Activated naive CD4-positive, alpha-beta T cell treated with anti-CD3 and anti-CD28 coated beads, Interleukin-2, amount 10 ng/mL, durations not matched to agents 7 days and 5 days (primary cell): ENCODE measurements at places on chromosomes 2 and 18.

DNA sequence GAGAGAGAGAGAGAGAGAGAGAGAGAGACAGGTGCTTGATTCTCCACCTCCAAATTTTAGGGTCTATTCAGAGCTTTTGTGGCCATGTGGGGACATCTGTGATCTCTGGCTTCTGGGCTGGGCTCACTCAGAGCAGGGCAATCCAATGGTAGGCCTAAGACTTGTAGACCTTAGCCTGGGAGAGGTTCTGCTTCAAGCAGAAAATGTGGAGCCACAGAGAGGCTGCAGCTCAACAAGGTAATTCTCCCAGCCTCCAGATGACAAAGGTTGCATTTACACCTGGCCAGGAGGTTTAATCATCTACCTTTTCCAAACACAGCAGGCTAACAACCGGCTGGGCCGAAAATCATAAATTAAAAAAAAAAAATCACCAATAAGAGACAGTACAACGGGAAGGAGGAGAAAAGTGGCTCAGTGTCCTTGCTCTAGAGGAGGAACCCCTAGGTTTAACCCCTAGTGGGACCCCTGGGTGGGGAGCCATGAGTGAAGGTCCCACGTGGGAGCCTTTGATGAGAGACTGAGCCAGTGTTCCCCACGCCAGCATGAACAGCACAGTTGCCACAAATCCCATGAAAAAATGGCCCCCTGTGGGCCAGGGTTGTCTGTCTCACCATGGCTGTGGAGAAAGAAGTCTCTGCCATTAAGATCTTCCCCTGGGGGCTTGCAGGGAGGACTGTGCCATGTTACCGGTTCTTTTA lies 124.0 kb upstream of the GATA6 start:
- DNase-seq = no peak

GRCh38 chr18:13283746-13284145 lies 65.2 kb downstream of the LDLRAD4 start:
- DNase-seq = no peak

DNA sequence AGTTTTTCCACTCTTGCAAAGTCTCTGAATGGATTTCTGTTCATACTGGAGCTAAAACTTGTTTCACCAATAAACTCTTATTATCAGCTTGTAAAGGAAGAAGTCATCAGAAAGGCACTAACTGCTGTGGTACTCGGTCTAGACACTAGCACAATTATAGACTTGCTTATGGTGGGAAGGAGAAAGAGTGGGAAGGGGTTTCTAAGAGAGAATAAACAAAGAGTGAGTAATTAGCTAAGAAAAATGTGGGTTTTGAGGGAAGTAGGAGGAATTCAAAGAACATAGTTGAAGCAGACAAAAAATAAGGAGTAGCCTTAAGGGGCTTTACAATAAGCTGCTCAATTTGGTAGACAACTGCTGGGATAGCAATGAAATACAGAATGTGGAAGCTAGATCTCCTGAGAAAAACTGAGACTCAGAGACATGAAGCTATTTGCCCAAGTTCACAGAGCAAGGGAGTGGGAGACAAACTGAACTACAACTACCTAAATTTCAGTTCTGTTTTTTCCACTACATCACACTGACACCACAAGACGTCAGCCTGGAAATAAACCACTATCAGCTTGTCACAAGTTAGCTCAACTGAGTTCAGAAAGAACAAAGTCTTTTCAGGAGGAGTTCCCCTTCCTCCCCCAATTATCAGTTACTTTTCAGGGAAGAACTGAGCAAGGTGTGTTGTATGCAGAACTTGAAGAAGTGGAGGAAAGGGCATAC lies 59.7 kb downstream of the MAP4K3 start:
- no peak for DNase-seq

- no peak for DNase-seq
Observed at GRCh38 chr2:82665691-82666090, 1793.4 kb downstream of the SUCLG1 start.

DNA sequence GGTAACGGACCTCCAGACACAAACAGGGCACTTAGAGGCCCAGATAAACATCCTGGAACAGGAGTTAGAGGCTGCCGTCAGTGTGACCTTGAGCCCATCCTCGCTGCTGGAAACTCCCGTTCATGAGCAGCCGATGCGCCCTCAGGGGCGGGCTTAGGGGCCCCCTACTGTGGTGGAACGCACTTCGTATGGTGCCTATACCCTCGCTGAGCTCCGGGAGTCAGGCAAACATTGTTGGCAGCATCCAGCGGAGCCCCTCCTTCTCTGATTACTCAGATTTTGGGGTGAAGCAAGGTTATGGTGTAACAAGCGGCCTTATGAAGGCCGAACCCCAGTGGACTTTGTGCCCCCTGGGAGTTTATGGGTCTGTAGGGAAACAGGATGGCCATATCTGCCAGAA lies 205.3 kb upstream of the SYT4 start:
- no peak for DNase-seq

DNA sequence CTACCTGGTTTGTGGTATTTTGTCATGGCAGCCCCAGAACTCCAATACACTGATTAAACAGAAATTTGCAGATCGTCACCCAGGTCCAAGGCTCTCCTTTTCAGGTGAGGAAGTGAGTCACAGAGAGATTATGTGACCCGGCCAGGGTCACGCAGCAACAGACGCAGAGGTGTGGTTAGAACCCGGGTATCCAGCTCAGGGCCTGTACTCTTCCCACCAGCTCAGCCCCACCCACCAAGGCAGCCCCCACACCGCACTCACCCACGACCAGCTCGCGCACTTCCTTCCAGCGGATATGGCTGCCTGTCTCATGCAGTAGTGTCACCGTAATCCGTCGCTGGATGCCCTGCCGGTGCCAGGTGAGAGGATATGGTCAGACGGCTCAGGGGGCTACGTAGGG lies 48.1 kb downstream of the AQP12A start:
- DNase-seq = peak; percentile 33

DNA sequence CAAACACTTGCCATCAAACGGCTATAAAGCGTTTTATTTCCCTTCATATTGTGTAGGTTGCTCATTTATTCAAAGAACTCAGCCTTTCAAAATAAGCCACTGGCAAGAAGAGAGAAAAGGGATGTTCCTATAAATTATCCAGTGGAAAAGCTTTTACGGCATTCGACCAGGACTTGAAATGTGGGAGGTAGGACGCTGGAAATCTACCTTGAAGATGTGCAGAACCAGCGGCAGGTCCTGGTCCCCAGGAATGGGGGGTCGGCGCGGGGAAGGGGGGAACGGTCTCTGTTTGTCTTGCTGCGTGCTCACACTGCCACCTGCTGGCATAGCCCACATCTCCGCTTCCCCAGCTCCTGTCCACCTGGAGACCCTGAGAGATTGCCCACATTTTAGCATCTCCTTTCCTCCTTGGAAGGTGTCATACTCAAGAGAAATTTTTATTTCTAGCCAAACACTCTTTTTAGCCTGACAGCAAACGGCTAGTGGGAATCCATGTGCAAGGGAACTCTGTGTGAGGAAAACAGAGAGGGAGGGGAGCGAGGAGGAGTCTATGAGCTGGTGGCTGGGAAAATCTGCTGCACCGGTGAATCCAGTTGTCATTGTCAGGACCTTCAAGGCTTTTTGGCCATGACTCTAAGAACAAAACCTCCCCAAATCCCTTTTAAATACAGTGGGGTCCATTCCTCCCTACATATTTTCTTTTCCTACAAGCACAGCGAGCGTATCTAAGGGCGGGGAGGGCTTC lies 349.0 kb upstream of the PKDCC start:
- peak; percentile 28 for DNase-seq

DNA sequence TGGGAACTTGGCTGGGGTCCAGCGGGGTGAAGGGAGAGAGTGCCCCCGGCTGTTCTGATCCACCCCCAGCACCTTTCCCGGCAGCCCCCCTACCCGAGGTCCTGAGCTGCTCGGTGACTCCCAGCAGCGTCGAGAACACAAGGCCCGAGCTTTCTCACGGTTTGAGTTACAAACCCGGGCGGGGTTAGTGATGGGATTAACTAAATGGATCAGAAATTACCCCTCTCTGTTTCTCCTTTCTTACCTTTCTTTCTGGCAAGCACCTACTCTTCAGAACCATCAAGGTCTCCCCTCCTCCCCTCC lies 139.4 kb upstream of the GPC1 start:
- no peak for DNase-seq

DNA sequence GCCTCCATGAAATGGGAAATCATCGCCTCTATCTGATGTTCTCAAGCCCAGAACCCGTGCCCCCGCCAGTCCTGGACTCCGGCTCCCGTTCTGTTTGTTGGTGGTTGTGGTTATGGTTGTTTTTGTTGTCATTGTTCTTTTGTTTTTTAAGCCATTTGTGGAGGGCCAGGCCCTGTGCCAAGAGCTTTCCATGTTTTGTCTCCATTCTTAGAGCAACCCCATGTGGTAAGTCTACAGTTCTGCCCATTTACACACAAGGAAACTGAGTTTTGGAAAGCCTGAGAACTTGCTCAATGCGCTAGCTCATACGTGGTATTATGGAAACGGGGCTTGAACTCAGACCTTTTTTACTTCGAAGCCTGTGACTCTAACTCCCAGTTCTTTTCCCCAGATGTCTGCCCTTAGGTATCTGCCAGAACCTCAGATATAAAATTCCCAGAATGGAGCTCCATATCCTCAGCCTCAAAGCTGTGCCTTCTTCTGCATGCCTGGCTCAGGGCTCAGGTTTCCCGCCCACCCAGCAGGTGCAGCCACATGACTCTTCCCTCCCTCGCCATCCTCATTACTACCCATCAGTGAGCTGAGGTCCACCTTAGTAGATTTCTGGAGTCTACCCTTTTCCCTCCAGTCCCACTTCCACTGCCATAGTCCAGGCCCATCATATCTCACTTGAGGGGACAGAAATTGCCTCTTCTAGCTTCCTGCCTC lies 194.1 kb downstream of the KLHL29 start:
- no peak for DNase-seq

DNA sequence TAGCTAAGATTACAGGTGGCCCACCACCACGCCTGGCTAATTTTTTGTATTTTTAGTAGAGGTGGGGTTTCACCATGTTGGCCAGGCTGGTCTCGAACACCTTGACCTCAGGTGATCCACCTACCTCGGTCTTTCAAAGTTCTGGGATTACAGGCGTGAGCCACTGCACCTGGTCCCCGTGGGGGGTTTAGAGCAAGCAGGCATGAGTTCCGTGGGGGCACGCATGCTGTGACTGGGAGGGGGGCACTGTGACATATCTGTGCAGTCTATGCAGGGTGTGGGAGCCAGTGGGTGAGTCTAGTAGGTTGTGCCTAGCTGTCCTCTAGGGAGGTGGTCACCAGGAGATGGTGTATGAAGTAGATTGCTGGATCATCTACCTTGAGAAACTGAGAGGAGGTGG lies 16.6 kb upstream of the ZDBF2 start:
- DNase-seq = no peak

- DNase-seq = no peak
Observed at GRCh38 chr18:23617412-23618014, 31.2 kb upstream of the NPC1 start.

GRCh38 chr18:21900605-21901352 lies 160.2 kb downstream of the MIB1 start:
- no peak for DNase-seq

GRCh38 chr18:52546686-52547346 lies 206.8 kb downstream of the DCC start:
- DNase-seq = no peak

- DNase-seq = no peak
Observed at GRCh38 chr2:212318636-212319035, 220.0 kb downstream of the ERBB4 start.

GRCh38 chr2:111716905-111717775 lies 166.9 kb downstream of the ANAPC1 start:
- DNase-seq = no peak

DNA sequence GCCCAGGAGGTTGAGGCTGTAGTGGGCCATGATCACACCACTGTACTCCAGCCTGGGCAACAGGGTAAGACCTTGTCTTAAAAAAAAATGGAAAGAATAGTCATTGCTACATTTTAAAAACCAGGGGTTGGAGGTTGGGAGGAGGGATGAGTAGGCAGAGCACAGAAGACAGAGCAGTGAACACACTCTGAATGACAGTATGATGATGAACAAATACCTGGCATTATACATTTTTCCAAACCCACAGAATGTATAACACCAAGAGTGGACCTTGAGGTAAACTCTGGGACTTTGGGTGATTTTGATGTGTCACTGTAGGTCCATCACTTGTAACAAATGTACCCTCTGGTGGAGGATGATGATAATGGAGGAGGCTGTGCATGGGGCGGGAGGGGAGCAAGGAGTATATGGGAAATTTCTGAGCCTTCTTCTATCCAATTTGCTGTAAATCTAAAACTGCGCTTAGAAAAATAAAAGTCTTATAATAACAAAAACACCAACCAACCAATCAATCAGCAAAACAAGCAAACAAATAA lies 111.4 kb upstream of the PGAP1 start:
- no peak for DNase-seq

DNA sequence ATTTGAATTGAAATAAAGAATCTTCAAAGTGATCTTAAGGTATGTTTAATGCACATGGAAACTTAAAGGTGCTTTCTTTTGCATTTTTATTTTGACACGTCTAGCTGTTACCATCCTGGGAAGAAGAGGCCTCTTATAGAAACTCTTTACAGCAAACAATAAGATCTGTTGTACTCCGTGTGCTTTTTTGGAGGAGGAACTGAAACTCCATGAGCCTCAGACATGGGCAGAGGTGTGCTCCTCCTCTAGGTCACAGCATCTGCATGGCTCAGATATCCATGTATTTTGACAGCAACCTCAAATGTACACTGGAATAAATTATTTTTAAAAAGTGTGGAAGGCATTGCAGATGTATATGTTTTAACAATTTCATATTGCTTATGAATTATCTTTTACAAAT lies 783.3 kb upstream of the SALL3 start:
- no peak for DNase-seq

DNA sequence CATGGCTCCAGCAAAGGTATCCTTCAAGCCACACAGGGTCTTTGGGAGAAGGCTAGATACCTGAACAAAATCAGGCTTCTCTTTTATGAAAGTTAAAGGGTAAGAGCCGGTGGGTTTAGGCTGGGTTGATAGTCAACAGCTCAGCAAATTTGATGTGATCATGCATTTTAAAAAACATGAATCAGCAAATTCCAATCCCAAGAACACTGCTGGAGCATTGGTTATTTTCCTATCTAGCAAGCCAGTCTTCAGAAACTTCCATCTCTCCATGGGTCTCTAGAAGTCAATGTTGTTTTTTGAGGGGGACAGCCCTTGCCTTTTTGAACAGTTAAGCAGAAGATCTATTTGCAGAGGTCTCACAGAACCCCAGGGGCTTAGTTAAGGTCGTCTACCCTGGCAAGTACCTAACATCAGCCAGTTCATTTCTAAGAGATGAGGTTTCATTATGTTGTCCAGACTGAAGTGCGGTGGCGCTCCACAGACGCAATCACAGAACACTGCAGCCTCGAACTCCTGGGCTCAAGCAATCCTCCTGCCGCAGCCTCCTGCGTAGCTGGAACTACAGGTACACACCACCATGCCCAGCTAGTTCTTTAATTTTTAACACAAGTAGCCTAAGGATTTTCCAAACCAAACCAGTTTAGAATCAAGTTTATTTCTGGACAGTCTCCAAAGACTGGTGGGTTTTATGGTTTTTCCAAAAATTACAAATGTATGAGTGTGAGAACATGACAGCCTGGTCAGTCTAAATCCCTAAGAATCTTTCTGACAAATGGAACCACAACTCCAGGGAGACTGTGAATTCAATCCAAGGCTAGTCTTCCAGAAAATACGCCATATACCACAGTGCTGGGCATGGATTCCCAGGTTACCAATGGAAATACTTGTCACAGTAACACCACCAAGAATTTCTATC lies 4.1 kb upstream of the ZCCHC2 start:
- no peak for DNase-seq
